ENCODE measurements at places on chromosomes 3 and 15. TPM values are rescaled to one million over a fixed set of nuclear protein-coding genes. Genes with fewer than 3 reads are reported as not detected.

DNA sequence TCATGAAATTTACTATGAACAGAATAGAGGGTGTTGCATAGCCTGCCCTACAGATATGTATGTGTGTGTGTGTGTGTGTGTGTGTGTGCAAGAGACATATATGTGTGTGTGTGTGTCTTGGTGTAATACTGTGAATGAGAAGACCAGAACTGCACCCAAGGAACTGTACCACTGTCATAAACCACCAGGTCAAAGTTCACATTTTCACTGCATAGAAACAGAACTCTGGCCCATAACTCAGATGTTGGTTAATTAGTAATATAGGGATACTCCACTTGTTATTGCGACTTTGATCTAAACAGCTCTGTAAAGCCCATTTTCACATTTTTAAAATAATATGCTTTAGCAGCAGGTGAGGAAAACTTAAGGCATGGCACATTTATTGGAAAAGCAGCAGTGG lies 111.8 kb downstream of the IGF2BP2 start:
- no peak for DNase-seq

The NTRK3 gene
- 1.3 TPM for total RNA-seq

DNA sequence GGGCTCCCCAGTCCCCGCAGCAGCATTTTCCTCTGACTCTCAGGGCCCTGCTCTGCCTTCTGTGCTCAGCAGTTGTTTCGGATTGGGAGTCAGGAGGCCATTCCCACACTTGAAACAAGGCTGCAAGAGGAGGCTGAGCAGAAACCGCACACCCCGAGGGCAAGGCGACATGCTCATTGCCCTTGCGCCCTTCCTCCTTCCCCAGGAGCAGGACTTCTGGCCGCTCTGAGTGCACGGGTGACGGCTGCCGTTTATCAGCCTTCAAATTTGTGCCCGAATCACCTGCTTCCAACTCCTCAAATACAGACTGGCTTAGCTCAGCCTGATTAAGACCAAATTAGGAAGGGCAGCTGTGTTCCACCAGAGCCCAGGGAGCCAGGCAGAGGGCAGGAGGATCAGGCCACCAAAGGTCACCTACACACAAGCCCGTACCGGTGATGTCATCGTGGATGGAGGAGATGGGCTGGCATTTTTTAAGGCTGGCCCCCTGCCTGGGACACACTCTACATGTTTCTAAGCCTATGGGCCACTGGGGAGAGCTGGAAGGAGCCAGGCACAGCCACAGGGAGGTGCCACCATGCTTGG lies 38.1 kb downstream of the TM2D3 start:
- peak; percentile 71 for DNase-seq

The GALNT15 gene
- not detected for total RNA-seq

The CDC25A gene
- 16.9 TPM for total RNA-seq

The RHOA gene
- total RNA-seq = 627 TPM

DNA sequence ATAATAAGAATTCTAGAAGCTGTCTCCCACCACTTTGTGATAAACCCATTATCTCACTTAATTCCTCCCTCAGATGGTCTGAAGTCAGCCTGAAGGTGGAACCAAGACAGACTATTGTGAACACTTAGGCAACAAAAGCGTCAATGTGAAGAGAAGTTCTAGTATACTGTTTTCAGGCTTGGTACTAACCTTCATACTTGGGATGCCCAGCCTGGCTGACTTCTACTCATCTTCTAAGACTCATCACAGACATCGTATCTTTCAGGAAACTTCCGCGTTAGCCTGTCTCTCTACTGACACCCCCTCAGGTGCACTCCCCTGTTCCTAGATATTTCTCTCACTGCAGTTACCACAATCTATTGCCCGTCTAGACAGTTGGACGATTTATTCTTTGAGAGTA lies 201.2 kb downstream of the SATB1 start:
- DNase-seq = no peak

The ZNF502 gene
- total RNA-seq = 5.3 TPM

GRCh38 chr3:127929818-127930413 lies 14.9 kb downstream of the KBTBD12 start:
- no peak for DNase-seq

The CELSR3 gene
- 0.98 TPM for total RNA-seq

The GNAT1 gene
- not detected for total RNA-seq

- DNase-seq = no peak
Measured at GRCh38 chr3:52004906-52005395, 9.3 kb upstream of the RPL29 start.

GRCh38 chr3:25021816-25022215 lies 406.2 kb upstream of the RARB start:
- DNase-seq = no peak

DNA sequence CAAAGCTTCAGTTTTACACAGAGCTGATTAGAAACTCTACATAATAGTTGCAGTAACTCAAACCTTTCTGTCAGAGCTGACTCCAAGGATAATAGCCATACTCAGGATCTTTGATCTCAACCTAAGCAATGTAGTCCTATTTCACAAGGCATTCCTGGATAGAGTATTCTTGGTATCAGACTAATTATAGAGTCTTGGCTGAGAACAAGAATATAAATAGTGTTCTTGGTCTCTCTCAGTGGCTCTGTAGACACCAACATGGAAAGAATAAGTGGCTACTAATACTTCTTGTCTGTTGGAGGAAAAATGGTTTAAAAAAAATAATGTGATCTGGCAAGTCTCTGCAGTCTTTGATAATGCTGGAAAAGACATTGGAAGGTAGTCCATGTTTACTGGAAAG lies 55.7 kb downstream of the RIOX2 start:
- no peak for DNase-seq

The RBPMS2 gene
- not detected for total RNA-seq

The DHX30 gene
- total RNA-seq = 57.2 TPM

DNA sequence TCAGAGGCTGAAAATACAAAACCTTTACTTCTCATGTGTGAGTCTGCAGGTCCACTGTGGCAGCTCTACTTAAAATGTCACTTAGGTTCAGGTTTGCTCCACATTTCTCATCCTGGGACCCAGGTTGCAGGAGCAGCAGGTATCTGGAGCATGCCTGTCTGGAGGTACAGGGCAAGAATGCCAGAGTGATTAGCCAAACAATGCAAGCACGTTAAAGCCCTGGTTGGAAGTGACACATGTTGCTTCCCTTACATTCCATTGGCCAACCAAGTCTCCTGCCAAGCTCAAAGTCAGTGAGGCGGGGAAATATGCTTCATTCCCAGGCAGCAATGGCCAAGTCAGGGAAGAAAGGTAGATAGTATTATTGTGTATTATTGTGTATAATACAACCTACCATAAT lies 76.8 kb upstream of the ARL6 start:
- no peak for DNase-seq

The CCDC33 gene
- 1.1 TPM for total RNA-seq

- no peak for DNase-seq
Measured at GRCh38 chr3:110932567-110932966, 139.0 kb upstream of the NECTIN3 start.

GRCh38 chr3:72058493-72059081 lies 273.6 kb upstream of the PROK2 start:
- DNase-seq = no peak

The TMEM40 gene
- not detected for total RNA-seq

The GRK7 gene
- total RNA-seq = not detected

The CEP70 gene
- 43.1 TPM for total RNA-seq

GRCh38 chr3:132038198-132038825 lies 3.5 kb upstream of the CPNE4 start:
- peak; percentile 8 for DNase-seq

GRCh38 chr3:107791027-107791426 lies 268.3 kb downstream of the BBX start:
- no peak for DNase-seq

DNA sequence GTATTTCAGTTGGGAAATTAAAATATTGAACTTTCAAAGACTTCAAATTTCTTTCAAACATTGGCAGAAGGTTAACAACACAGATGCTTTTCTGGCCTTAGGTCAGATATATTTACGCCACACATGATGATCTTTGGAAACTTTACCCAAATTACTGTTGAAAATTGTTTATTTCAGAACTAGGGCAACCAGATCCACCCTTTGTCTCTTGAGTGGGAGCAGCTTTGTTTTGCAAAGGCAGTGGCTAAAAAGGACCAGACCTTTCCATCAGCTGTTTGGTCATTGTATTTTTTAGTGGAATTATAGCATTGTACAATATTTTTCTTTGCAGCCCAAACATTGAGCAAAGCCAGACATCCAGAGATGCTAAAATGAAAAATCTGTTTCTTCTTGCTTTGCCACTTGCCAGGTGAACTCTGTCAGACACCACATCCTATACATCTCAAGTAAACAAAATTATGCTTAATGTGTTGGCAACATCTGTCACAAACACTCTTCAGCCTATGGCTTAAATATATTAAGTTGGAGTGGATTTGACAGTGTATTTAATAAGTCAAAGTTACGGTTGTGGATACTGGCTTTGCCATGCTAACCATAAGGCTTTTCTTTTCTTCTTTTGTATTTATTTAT lies 651.9 kb downstream of the RBMS3 start:
- no peak for DNase-seq

DNA sequence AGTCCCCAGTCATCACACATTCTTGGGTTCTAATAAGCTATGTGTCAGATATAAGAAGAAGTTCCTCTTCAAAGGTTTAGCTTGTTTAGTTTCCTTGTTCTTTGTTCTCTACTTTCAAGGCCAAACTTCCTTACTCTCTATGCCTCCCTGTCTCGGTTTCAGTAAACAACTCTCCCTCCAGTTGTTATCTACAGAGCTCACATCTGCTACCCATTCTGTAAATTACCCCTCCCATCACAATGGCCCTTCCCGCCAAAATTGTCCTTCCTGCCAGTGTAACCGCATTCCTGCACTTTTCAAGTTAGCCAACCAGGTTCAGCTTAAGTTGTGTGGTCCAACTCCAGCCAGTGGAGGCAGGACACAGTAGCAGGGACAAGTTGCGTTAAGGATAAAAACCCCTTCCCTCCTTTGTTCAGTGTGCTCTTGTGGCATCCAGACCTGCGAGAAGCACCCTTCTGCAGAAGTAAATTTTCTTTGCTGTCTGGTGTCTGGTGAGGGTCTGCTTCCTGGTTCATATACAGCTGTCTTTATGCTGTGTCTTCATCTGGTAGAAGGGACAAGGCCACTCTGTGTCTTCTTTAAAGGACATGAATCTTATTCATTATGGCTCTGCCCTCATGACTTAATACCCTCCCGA lies 342.1 kb upstream of the GRM7 start:
- no peak for DNase-seq

DNA sequence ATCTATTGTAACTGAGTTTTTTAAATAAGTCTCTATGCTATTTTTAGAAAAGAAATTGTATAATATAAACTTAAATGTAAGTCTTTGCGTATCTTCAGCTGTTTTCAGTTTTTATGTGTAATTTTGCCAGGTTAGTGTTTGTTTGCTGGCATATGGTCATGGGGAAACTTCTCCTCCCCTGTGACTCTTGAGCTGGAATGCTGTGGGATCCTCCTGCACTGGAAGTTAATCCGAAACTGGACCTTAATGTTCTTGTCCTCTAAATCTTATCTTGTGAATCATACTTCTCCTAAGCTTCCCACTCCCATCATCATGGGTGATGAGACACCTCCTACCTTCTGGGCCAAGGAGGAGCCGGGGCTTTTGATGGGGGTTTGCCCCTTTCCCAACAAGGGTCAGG lies 52.4 kb upstream of the CHST2 start:
- DNase-seq = no peak

The LDHAL6B gene
- total RNA-seq = not detected

DNA sequence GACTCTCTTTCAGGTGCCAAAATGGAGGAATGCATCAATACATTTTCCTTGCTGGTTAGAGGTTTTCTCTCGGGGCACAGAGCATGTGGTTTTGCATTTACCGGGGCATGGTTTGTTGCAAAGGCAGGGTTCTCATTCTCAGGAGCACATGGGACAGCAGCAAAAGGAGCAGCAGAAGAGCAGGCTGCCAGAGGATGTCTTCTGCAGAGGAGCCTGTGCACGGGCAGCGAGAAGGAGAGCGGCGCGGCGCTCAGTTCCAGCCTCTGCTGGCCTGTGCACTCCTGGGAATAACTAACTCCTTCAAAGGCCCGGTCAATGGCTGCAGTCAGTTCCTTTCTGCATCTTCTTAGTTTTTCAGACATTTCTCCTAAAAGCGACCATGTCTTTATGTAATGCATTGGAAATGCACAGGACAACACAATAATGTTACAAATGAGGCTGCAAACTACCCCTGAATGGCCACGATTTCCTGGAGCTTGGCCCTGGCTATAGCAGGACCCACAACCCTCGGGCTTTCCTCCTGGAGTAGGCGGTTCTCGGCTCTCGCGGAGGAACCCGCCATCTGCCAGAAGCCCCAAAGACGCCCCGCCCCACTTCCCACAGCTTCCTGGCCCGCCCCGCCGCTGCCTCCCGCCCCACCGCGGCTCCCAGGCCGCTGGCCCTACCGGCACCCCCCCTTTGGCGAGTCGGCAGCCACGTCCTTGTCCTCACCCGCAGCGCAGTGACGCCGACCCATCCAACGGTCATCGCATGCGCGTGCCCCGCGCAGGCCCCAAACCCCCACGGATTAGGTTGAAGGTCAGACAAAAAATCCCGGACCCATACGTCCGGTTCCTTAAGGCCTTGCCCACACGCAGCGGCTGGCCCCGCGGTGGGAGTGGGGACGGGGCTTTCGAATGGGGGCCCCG lies at the start of gene C3orf62:
Gene C3orf62 (minus strand): TSS at position 758 of the 908 bp plus-strand sequence. CDS start 360 bp downstream, at position 398.
- DNase-seq = peak; percentile 91

The COLQ gene
- total RNA-seq = 0.48 TPM

Data from RPMI7951 (cell line).